ENCODE measurements at places on chromosomes 4 and X. TPM values are rescaled to one million over a fixed set of nuclear protein-coding genes. Genes with fewer than 3 reads are reported as not detected.

DNA sequence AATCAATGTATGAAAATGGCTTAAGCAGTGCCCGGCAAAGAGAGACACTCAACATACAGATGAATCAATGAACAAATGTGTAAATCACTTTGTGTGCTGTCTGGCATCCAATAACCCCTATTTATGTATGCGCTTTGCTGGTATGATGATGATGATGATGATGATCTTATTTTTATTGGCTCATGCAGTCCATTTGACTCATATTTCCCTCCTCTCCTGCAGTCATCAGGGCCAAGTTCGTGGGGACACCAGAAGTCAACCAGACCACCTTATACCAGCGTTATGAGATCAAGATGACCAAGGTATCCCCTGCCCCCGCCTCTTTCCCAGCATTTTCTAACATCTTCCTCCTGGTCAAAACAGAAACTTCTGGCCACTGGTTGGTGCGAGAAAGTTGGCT, 2.5 kb downstream of the TIMP1 start:
- DNase-seq: no peak

DNA sequence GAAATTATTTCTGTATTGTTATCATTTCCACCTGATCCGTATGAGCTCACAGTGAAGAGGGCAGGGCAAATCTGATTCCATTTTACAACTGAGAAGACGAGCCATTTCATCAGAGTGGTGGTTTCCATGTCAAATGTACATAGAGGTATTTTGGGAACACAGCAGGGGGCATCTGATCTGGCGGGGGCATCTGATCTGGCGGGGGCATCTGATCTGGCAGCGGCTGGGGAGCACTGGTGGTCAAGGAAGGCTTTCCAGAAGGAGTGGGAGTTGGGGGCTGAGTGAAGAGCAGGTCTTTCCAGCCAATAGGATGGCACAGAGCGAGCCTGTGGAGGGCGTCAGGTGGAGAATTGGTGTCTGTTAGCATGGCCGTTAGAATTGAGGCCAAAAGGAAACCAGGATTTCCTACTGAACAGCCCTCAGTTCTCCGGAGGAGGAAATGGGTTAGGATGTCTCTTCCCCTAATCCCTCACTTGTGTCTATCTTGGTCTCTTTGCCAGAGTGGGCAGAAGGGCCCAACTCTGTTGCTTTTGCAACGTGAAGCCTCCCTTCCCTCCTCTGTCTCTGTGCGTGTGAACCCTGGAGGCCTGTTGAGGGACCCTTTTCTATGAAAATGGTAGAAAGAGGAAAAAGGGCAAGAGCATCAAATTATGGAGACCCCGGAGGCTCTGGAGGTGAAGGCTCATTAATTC, 41.3 kb downstream of the RHOH start:
- no peak for DNase-seq

- DNase-seq: no peak
These were observed 24.3 kb upstream of the TSPAN5 start for GRCh38 chr4:98682719-98683118.

- no peak for DNase-seq
These were observed 281.3 kb downstream of the C4orf33 start for GRCh38 chr4:129377131-129377845.

DNA sequence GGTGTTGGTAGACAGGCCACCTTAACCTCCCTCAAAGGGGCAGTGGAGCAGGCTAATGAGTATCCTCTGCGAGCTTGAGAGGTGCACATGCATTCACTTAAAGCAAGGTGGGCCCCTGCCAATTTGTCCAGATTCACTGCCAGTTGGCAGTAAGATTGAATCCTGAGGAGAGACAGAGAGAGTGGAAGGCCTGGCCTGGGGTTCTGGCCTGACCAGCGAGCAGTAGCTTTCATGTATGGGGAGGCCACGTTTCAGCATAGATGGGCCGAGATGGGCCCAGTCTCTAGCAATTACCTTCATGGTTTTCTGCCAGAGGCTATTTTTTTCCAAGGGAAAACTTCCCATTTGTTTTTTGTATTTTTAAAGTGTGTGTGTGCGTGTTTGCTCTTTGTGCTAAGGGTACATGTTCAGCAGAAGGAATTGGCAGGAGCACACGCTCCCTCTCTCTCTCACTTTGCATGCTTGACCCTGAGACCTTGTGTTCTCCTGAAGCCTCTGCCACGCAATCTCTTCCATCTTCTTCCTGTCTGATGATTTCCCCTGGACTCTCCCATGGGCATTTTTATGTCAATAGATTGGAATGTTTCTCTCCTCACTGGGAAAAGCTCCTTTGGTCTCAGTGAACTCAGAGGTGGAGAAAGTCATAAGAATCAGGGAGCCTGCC, 215.8 kb upstream of the SFRP2 start:
- no peak for DNase-seq

DGKK gene
- not detected for total RNA-seq

IGFBP7 gene
- 188 TPM for total RNA-seq
